ENCODE measurements at places on chromosomes 5 and 9. TPM values are rescaled to one million over a fixed set of nuclear protein-coding genes. Genes with fewer than 3 reads are reported as not detected.
A peak's percentile ranks its signal among the peaks of the same experiment; 100 is the strongest.

DNA sequence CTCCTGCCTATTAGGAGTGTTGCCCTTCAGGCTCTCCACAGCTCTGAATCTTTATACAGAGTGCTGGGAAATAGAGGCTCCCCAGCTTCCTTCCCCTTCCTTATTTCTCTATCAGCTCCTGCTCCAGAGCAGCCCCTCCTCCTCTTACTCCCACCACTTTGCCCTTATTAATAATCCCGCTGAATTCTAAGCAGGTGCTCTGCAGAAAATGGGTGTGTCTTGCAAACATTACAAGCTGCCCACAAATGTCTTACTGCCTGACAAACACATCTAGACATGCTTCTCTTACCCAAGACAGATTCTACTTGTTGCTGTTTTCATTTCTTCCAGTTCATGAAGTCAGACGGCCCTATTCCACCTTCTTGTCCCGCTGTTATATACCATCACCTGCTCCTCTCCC lies 6.4 kb downstream of the PHF24 start:
- no peak for DNase-seq

GRCh38 chr9:91818225-91818585 lies 131.8 kb downstream of the ROR2 start:
- no peak for DNase-seq

DNA sequence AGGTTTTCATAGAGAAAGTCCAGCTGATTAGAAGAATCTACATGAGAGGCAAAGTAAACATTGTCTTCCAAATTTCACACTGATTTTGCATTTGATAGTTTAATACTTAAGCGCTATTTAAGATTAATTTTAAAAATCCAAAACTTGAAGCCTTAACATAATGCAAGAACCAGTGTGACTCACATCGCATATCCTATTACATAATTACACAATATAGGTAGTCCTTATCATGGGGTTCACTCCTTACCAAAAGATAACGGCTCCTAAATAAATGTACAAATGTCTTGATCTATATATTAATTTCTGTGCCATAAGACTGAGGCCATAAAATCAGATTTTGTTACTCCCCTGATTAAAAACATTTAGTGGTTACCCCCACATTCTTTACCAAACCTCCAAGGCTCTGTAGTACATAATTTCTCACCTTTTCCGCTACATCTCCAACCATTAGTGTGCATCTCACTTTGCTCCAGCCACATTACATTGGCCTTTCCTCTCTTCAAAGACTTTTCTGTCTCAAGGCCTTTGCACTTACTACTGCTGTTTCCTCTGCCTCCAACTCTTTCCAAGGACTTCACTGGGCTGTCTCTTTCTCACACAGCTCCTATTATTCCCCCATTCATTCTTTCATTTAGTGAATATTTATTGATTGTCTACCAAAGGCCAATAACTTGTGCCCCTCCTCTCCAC lies 1.0 kb downstream of the RIOK2 start:
- no peak for DNase-seq

GRCh38 chr5:96819806-96820205 lies 12.1 kb upstream of the ERAP1 start:
- DNase-seq, result no peak

DNA sequence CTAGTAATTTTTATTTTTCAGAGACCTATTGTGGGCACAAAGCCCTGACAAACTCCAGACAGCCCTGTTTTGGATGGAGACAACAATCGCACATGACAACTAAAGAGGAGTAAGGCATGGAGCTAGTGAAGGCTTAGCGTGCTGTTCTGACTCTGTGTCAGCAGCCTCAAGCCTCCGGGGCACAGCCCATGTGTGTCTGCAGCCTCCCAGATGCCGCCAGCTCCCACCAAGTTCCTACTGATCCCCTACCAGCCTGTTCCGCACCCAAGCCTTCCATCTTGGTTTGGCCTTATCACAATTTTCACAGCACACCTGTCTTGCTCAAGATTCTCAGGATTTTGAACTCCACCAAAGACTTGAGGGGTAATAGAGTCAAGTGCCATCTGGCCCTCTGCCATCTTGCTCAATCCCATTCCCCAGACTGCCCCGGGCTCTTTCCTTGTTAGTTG lies 70.3 kb upstream of the SH3PXD2B start:
- no peak for DNase-seq

DNA sequence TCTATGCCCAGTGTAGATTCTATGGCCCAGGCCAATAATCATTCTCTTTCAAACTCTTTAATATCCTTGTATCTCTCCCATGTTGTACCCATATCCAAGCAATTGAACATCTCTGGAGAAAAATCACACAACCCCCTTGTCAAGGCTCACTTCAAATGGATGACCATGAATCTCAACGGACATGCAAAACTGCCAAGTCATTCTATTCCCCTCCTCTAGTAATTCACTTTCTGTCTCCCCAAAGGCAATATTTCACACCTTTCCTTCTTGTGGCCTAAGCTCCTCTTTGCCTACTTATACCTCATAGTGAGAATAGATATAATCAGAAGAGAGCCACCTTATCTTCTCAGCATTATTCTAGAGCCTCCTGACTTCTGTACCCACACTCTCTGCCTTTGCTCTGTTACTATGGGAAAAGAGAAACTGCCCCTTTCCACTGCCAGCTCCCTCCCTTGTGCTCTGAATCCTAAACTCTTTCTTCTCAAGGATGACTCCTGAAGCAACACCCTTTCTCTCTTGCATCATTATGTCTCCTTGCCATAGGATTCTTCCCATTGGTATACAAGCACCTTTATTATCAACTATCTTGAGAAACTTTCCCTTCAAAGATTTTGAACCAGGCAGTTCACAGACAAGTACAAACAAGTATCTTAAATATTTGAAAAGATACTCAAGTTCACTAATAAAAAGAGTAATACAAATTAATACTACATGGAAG lies 66.1 kb downstream of the RPS23 start:
- no peak for DNase-seq

- DNase-seq, result no peak
Measured at GRCh38 chr5:92885950-92886349, 695.1 kb downstream of the NR2F1-AS1 start.

DNA sequence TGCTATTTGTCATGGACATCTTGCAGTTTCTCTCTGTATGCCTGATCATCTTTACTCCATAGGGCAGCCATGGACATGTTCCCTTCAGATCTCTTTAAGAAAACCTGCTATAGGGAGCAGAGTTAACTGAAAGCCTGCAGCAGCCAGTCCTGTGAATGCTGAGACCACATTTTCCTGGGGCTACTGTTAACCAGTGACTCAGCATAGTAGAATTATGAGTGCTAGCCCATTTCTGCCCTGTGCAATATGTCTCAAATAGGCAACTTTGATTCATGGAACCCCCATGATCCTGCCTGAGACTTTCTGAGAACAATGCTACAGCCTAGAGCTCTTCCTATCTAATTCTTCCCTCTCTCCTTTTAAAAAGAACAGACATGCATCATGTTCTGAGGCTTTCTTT lies 624.2 kb downstream of the CHSY3 start:
- DNase-seq, result no peak

DNA sequence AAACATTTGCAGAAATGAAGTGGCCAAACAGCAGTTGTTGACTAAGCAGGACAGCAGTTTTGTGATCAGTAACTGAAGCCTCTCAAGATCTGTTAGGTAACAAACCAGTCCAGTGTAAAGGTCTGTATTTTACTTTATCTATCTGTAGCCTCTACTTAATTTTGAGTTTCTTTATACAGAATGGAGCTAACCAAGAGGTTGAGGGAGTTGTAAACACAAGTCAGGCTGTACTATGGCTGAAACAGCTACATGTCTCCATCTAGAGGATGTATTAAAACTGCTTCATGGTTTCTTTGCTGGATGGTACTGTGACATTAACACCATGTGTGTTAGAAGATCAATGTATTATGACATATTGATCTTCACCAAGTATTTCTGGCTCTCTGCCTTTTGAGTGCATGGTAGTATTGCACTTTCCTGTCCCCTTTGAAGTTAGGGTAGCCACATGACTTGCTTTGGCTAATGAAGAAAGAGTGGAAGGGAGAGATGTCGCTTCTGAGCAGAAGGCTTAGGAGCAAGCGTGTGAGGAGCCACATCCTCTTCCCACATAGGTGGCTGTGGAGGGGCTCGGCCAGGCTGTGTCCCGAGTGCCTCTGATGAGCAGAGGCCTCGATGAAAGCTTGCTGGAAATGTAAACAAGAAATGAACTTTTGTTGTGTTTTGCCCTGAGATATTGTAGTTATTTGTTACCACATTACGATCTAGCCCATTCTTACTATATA lies 105.6 kb upstream of the PCA3 start:
- DNase-seq, result peak; percentile 28

- no peak for DNase-seq
Measured at GRCh38 chr5:135246923-135247795, 151.9 kb downstream of the MACROH2A1 start.

- no peak for DNase-seq
Measured at GRCh38 chr5:132355140-132355765, 14.3 kb upstream of the SLC22A5 start.

DNA sequence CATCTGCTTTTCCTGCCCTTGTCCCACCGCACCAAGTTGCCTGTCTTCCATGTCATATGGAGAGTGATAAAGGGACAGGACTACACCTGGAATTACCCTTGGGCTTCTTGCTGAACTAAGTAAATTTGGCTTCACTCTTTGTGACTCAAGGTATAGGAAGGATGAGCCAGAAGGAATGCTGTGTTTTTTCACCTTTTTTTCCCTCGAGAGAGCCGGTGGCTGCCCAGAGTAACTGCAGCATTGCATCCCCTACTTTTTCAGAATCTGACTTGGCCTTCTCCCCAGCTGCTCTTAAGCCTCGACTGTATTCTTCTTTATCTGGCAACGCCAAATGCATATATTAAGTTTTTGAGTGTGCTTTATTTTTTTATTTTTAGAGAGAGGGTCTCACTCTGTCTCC lies 38.4 kb downstream of the RCL1 start:
- no peak for DNase-seq

- no peak for DNase-seq
Measured at GRCh38 chr9:109417054-109417453, 81.1 kb downstream of the PTPN3 start.

GRCh38 chr9:37037503-37038301 lies 3.6 kb upstream of the PAX5 start:
- no peak for DNase-seq

- DNase-seq, result no peak
Measured at GRCh38 chr5:146307796-146308195, 30.8 kb upstream of the POU4F3 start.

DNA sequence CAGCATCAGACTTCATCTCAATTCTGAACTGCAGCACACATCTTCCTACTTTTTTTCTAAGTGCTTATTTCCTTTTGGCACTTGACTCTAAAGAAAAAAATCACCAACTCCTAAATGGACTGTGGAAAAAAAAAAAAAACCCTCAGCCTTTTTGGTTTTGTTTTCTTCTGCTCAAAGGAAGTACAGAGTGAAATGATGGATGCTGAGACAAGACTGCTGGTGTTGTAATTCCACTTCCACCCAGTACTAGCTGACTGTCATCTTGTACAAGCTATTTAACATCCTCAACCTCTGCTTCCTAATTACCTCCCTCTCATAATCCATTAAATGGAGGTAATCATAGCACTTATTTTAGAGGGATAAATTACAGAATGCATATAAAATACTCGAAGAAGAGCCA lies 171.5 kb upstream of the GNA14 start:
- DNase-seq, result no peak

GRCh38 chr5:75055727-75056144 lies 3.4 kb upstream of the GCNT4 start:
- DNase-seq, result no peak

DNA sequence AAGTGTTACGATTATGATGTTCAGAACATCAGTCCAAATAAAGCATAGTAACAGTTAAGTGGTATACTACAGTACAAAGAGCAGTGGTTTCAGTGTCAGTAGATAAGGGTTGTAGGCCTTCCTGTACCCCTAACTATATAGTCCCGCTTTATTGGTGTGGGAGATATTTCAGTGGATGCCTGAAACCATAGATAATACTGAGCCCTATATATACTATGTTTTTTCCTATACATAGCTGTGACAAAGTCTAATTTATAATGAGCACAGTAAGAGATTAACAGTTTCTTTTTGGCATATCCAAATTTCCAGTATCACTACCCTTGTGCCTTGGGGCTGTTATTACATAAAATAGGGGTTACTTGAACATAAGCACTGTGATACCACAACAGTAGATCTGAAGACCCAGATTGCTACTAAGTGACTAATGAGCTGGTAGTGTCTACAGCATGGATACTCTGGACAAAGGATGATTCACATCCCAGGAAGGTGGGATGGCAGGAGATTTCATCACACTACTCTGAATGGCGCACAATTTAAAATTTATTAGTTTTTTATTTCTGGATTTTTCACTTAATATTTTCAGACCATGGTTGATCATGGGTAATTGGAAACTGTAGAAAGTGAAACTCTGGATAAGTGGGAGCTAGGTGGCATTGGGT lies 119.3 kb downstream of the RPS23 start:
- no peak for DNase-seq

- DNase-seq, result no peak
Measured at GRCh38 chr9:13718086-13718485, 438.6 kb upstream of the MPDZ start.

DNA sequence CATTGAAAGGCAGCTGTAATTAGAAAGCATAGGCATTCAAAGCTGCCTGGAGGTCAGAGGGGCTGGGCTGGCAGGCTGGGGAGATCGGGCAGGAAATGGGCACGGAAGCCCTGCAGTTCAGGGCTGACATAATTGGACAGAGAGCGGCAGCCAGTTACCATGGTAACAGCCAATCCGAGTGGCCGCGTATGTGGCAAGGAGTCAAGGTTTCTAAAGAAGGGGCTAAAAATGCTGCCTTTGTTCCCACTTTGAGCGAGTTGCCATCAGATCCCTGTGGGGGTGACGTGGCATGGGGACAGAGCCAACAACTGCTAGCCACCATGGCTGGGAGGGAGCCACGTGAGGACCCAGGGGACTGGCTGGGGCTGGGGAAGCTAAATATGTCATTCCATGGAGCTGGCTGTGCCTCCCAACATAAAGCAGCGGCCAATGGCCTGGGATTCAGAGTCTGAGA lies 44.7 kb upstream of the NDFIP1 start:
- peak; percentile 60 for DNase-seq

FOXI1 gene
- not detected for polyA plus RNA-seq

FCN2 gene
- polyA plus RNA-seq, result not detected

OR1Q1 gene
- not detected for polyA plus RNA-seq

ADGRD2 gene
- polyA plus RNA-seq, result not detected

OR2S2 gene
- polyA plus RNA-seq, result not detected

RMI1 gene
- 5.3 TPM for polyA plus RNA-seq

OTP gene
- not detected for polyA plus RNA-seq

SPINK1 gene
- polyA plus RNA-seq, result not detected

LCN1 gene
- polyA plus RNA-seq, result not detected

CDH18 gene
- not detected for polyA plus RNA-seq

GNG10 gene
- polyA plus RNA-seq, result 20.9 TPM

PCDHGA2 gene
- not detected for polyA plus RNA-seq

TMEM171 gene
- polyA plus RNA-seq, result 0.16 TPM

TAF11L5 gene
- not detected for polyA plus RNA-seq

HRH2 gene
- polyA plus RNA-seq, result 5.5 TPM
